ENCODE measurements at places on chromosomes 13 and 19. TPM values are rescaled to one million over a fixed set of nuclear protein-coding genes. Genes with fewer than 3 reads are reported as not detected.

Gene BSPH1
- not detected for total RNA-seq

Gene SACS
- total RNA-seq, result 12.5 TPM

Gene TEKTIP1
- not detected for total RNA-seq

Gene PCDH9
- 8.7 TPM for total RNA-seq

Gene KIR3DL1
- not detected for total RNA-seq

Gene FRY
- 0.03 TPM for total RNA-seq

Gene ZNF234
- 2.3 TPM for total RNA-seq

Gene LEUTX
- not detected for total RNA-seq

Gene SELENOV
- not detected for total RNA-seq

Gene SPINT2
- total RNA-seq, result 379 TPM

Gene VSIG10L
- total RNA-seq, result 9.5 TPM

Gene LILRA5
- not detected for total RNA-seq

Gene LRRC4B
- 0.31 TPM for total RNA-seq

Gene WDR87
- total RNA-seq, result not detected

Gene LILRA6
- total RNA-seq, result not detected

Gene LILRB1
- not detected for total RNA-seq

Gene FLT1
- not detected for total RNA-seq

Gene ZNF723
- total RNA-seq, result not detected

Gene PDX1
- total RNA-seq, result not detected

Gene NR2C2AP
- 34.0 TPM for total RNA-seq

Gene RNF17
- total RNA-seq, result not detected

Gene RNF225
- 0.14 TPM for total RNA-seq

Gene GNA15
- total RNA-seq, result not detected

Gene AXL
- total RNA-seq, result 158 TPM

Gene DNAJC15
- total RNA-seq, result not detected

Gene ZNF823
- 2.8 TPM for total RNA-seq

Gene PNMA8B
- not detected for total RNA-seq

Gene CGB5
- total RNA-seq, result 1.6 TPM

Gene GRIK5
- 0.93 TPM for total RNA-seq
